ENCODE measurements at places on chromosomes 16 and 17.

DNA sequence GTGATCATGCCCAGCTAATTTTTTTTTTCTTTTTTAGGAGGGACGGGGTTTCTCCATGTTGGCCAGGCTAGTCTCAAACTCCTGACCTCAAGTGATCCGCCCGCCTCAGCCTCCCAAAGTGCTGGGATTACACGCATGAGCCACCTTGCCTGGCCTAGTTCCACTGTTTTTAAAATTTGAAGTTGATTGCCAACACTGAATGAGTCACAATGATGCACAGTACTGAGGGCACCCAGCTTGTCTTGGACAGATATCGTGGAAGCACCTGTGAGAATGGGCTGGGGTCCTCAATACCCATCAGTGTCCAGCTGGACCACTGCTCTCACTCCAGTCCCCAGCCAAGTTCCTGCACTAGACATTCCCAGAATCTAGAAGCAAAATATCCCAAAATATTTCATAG is 2.5 kb downstream of the KNOP1 start:
- no peak for DNase-seq

DNA sequence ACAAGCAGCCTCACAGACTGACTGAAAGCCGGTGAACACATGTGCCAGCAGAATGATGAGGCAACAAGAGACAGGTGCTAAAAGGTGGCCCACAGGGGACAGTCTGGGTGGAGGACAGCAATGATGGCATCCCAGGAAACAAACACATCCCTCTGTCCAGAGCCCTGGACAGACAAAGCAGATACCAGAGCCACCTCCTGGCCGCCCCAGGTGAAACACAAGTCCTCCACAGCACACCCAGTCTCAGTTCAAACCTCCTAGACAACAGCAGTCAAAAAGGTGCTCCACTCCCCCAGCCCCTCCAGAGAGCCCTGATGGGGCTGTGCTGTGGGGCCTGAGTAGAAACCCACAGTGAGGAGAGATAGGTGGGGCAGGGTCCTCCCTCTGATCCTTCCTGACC is 20.3 kb upstream of the CDH5 start:
- no peak for DNase-seq

- no peak for DNase-seq
Measured at GRCh38 chr16:55651841-55652824, 3.7 kb upstream of the SLC6A2 start.

GRCh38 chr17:15123593-15124263 is 141.4 kb downstream of the PMP22 start:
- peak; percentile 78 for DNase-seq

DNA sequence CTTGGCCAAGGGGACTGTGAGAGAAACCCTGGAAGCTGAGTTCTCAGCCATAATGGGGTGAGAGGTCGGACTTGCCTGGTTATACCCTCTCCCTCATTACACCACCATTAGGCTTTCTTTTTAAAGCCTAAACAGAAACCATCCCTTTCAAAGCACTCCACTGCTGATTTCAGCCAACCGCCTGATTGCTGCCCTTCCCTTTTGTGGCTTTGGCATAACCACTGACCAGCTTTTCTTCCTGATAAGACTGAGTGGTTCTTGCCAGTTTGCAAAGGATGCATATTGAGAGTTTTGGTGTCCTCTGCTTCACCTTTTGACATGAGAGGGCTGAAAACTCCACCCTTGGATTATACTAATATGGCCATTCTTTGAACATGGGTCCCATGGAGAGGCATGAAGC is 308.2 kb upstream of the GOT2 start:
- DNase-seq, result no peak

- DNase-seq, result no peak
Measured at GRCh38 chr17:28985950-28986713, 19.7 kb downstream of the SEZ6 start.

DNA sequence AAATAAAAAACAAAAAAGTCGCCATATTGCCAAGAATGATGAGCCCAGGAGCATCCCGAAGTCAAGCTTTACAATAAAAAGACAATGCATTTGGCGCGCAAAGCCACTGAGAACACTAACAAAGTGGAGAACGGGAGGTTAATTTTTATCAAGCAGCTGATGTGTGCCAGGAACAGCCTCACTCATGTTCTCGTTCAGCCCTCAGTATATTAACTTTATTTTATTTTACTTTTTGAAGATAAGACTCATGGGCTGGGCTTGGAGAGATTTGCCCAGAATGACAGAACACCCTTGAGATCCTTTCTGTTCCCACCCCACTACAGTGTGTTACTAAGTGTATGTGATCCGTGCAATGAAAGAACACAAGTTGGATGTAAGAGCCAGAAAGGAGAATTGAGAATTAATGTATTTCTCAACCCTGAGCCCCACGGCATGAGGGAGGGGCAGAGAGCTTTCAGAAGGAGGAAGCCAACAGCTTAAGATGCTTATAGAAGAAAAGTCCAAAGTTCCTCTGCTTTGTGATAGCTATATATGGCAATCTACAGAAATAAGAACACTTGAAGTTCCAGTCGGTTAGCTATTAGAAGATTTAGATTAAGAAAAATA is 48.4 kb downstream of the COTL1 start:
- DNase-seq, result no peak

GRCh38 chr16:2364638-2365210 is 24.2 kb upstream of the ABCA3 start:
- no peak for DNase-seq

- DNase-seq, result no peak
Measured at GRCh38 chr16:85673529-85674417, 15.0 kb downstream of the GINS2 start.

DNA sequence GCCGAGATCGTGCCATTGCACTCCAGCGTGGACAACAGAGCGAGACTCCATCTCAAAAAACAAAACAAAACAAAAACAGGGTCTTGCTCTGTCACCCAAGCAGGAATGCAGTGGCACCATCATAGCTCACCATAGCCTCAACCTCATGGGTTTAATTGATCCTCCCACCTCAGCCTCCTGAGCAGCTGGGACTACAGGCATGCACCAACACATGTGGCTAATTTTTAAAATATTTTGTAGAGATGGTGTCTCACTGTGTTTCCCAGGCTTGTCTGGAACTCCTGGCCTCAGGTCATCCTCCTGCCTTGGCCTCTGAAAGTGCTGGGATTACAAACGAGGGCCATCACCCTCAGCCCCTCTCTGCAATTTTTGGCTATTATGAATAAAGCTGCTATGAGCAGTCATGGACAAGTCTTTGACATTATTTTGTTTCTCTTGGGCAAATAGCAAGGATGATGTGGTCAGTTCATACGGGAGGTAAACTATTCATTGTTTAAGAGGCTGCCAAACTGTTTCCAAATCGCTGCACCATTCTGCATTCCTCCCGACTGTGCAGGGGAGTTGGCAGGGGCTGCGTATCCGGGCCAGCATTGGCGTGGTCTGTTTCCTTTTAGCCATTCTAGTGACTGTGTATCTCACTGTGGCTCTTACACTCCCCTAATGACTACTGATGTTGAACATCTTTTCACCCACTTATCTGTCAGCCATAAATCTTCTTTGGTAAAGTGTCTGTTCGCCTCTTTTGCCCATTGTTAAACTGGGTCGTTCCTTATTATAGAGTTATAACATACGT is 21.1 kb downstream of the EIF4A3 start:
- DNase-seq, result no peak

GRCh38 chr16:57683636-57684545 is 10.7 kb upstream of the DRC7 start:
- DNase-seq, result no peak

GRCh38 chr16:1096169-1097082 is at the start of gene C1QTNF8:
TSS of gene C1QTNF8 (minus strand) at chr16:1096244. CDS start at chr16:1094922, 1,322 bp downstream.
- no peak for DNase-seq

DNA sequence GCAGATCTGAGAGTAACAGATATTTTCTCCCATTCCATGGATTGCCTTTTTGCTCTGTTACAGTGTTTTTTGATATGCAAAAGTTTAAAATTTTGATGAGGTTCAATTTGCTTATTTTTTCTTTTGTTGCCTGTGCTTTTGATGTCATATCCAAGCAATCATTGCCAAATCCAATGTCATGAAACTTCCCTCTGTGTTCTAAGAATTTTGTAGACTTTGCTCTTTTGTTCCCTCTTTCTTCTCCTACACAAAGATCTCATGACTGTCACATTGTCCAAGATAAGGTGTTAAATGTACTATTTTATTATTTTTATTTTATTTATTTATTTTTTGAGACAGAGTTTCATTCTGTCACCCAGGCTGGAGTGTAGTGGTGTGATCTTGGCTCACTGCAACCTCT is 18.9 kb upstream of the KCNH6 start:
- no peak for DNase-seq

DNA sequence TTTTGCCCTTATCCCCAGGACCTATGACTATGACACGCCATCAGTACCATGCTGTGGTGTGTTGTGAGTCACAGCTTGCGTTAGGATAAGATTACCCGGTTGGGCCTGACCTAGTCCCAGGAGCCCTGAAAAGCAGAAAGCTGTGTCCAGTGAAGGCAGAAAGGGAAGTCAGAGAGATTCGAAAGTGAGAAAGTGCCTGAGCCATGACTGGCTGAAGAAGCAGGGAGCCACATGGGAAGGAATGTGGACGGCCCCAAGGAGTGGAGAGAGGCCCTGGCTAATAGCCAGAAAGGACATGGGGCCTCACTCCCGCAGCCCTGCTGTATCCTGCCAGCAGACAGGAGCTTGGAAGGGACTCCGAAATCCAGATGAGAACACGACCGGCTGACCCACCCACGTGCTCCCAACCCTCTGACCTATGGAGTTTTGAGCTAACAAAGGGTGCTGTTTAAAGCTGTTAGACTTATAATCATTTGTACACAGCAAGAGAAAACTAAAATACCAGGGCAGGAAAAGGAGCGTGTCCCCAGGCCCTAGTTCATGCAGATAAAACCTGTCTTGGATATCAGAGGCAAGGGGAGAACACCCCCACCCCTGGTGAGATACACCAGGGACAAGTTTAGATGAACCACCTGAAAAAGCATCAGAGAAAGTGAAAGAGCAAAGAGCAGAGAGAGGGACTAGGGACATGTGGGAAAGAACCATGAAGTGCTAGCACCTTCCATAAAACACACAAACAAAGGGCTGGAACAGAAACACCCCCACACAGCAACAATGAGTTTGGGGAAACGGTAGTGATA is 115.3 kb downstream of the SLC39A11 start:
- peak; percentile 71 for DNase-seq

GRCh38 chr16:13708347-13709120 is 211.4 kb upstream of the ERCC4 start:
- DNase-seq, result no peak

- no peak for DNase-seq
Measured at GRCh38 chr16:49858200-49859124, 2.5 kb upstream of the ZNF423 start.

- no peak for DNase-seq
Measured at GRCh38 chr16:48155926-48156789, at the start of gene ABCC12. TSS of gene ABCC12 (minus strand) at chr16:48155993. CDS start at chr16:48146424, 9,569 bp downstream.

- DNase-seq, result no peak
Measured at GRCh38 chr17:6608321-6608720, 32.2 kb downstream of the KIAA0753 start.

- DNase-seq, result peak; percentile 72
Measured at GRCh38 chr17:49646391-49647255, 31.3 kb downstream of the SPOP start.

- DNase-seq, result no peak
Measured at GRCh38 chr17:39143552-39144093, 7.8 kb downstream of the PLXDC1 start.

DNA sequence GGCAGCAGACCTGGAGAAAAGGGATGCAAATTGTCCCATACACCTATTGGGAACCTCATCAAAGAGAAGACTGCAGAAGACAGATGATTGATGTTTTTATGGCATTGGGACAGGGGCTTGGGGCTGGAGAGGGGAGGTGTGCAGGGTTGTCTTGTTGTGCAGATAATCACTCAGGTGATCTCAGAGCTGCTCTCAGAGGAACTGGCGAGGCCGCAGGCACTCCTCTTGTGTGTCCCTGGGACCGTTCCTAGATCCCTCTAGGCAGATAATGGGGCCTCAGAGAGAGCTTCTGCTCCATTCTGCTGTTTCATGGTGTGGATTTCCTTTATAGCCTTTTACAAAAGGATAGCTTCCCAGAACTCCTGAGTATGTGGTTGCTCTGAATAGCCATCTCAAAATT is 1.6 kb downstream of the RNF213 start:
- no peak for DNase-seq

DNA sequence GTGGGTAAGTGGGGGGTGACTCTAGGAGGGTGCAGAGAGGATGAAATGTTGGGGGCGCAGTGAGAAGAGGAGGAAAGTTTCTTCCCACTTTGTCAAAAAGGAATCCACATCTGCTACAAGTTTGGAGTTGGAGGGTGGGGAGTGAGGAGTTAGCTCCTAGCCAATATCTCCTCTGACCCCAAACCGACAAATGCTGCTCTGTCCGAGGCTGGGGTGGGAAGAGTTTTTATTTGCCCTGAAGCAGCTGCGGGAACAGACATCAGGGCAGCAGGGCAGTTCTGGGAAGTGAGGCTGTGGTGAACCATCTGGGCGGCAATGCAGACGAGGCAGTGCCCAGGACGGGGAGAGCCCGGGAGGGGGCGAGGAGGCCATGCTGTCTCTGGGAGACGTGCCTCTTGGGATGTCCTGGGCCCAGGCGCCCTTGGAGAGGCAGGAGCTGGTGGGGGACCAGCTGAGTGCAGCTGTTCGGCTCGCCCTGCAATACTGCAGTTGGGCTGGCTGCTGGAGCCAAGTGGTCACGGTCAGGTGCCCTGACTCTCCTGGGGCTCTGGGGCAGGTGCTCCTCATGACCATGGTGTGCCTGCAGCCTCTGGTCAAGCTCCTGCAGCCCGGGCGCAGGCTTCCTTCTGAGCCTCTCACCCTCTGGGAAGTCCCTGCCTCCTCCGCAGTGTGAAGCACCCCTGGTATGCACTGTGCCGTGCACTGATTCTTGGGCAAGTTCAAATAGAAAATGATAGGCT is 6.4 kb upstream of the SOCS3 start:
- no peak for DNase-seq

- DNase-seq, result no peak
Measured at GRCh38 chr17:79242873-79243602, 168.4 kb downstream of the ENGASE start.
